ENCODE measurements at places on chromosomes 1 and 21. TPM values are rescaled to one million over a fixed set of nuclear protein-coding genes. Genes with fewer than 3 reads are reported as not detected.

- H3K36me3 ChIP-seq, result no peaks in the 10 kb centered on the region
- H3K27ac ChIP-seq, result no peak overlapping the region
- H3K27me3 ChIP-seq, result peaks cover 59% of the 10 kb centered on the region
- H3K4me3 ChIP-seq, result no peak overlapping the region
- DNase-seq, result no peak
Measured at GRCh38 chr1:234231061-234231892, 142.0 kb upstream of the COA6 start.

Gene C1orf226
- 4.3 TPM for total RNA-seq

DNA sequence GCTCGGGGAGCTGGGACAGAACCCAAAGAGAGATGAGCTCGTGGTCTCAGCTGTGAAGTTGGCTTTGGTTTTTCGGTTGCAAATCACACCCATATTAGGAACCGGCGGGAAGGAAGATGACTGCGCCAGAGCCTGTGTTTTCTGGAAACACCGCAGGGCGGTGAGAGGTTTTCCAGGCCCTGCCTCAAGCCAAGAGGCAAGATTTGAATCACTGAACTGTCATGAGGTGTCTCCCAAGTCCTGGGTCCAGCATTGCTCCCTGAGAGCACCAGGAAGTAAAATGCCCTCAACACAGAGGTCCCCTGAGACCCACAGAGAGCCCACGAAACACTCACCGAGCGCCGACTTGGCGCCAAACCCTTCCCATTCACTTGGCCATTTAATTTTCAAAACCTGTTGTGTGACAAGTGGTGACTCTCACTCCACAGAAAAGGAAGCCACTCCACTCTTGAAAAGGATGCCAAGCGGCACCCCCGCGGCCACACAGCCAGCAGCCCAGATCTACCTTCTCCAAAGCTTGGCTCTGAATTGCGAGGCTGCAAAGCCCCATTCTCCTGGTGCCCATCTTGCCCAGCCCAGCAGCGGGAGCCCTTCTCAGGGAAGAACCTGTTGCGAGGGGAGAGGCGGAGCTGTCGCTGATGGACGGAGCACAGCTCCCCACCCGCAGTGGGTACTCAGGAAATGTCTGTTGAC, 99.0 kb upstream of the RUNX3 start:
- no peaks in the 10 kb centered on the region for H3K4me1 ChIP-seq
- no peak for DNase-seq
- no peak overlapping the region for H3K4me3 ChIP-seq
- H3K27me3 ChIP-seq, result peaks cover 24% of the 10 kb centered on the region
- no peaks in the 10 kb centered on the region for H3K36me3 ChIP-seq
- H3K27ac ChIP-seq, result no peak overlapping the region

DNA sequence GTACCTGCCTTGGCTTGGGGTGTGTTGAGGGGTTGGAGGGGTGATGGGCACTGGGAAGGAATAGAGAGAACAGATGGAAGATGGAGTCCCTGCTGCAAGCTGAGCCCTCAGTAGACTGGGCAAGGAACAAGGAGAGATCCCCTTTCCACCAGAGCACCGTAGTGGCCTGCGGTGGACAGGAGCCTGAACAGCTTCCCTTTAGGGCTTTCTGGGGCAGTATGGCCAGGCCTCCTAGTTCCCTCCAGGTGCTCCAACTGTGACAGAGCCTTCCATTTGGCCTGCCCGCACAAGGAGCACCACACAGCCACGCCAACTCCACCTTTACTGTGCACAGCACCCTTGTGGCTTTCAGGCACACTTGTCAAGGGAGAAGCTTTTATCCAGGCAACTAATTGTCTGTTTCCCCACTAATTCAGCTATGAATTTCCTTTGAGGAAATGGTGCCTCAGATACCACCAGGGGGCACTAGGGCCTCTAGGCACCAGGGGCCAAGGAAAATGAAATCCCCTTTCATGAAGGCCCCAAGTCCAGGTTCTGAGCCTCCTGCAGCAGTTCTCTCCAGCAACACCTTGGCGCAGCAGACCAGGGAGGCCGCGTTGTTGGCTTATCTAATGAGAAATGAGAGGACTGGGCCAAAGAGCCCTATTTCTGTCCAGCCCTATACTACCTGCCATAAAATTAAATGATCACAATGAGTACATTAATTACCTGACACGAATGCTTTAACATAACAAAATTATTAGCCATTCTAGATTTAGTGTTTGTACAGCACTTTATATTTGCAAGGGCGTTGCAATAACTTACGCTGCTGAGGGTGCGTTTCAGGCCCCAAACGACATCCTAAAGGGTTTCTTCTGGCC, 23.1 kb upstream of the ERI3 start:
- H3K27ac ChIP-seq, result no peak overlapping the region
- H3K36me3 ChIP-seq, result no peaks in the 10 kb centered on the region
- H3K4me3 ChIP-seq, result no peak overlapping the region
- DNase-seq, result no peak

DNA sequence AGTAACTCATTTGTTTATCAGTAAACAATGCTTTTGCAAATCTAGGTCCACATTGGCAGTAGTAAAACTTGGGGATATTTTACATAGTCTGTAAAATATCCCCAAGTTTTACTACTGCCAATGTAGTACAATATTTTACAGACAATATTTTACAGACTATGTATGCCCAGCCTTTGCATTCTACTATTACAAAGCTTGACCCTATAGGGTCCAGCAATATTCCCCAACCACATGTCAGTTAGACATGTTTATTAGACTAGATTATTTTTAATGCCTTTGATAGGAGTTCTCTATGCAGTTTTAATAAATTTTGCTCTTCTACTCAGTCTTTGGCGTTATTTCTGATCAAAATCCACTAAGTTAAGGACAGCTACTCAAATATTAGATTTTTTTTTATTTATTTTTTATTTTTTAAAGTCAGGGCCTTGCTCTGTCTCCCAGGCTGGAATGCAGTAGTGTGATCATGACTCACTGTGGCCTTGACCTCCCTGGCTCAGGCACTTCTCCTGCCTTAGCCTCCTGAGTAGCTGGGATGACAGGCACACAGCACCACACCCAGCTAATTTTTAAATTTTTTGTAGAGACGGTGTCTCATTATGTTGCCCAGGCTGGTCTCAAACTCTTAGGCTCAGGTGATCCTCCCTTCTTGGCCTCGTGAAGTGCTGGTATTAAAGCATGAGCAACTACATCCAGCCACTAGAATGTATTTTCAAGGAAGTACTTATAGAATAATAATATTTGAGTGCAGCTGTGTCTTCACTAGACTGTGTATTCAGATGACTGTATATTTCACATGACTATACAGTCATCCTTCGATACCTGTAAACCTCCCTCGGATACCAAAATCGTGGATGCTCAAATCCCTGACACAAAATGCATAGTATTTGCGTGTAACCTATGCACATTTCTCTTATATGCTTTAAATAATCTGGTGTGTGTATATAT, 19.8 kb downstream of the MIER1 start:
- H3K36me3 ChIP-seq, result peaks cover 25% of the 10 kb centered on the region
- no peak overlapping the region for H3K4me3 ChIP-seq
- no peak overlapping the region for H3K27ac ChIP-seq
- no peaks in the 10 kb centered on the region for H3K4me1 ChIP-seq
- no peaks in the 10 kb centered on the region for H3K27me3 ChIP-seq

DNA sequence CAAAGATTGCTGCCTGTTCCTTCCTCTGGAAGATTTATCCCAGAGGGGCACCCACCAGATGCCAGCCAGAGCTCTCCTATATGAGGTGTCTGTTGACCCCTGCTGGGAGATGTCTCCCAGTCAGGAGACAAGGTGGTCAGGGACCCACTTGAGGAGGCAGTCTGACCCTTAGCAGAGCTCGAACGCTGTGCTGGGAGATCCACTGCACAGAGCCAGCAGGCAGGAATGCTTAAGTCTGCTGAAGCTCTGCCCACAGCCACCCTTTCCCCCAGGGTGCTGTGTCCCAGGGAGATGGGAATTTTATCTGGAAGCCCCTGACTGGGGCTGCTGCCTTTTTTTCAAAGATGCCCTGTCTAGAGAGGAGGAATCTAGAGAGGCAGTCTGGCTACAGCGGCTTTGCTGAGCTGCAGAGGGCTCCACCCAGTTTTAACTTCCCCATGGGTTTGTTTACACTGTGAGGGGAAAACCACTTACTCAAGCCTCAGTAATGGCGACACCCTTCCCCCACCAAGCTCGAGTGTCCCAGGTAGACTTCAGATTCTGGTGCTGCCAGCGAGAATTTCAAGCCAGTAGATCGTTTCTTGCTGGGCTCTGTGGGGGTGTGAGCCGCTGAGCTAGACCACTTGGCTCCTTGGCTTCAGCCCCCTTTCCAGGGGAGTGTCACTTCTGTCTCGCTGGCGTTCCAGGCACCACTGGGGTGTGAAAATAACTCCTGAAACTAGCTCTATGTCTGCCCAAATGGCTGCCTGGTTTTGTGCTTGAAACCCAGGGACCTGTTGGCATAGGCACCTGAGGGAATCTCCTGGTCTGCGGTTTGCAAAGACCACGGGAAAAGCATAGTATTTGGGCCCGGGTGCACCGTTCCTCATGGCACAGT, 51.1 kb upstream of the PDC start:
- H3K27ac ChIP-seq, result no peak overlapping the region
- peaks cover under 1% of the 10 kb centered on the region for H3K36me3 ChIP-seq
- no peaks in the 10 kb centered on the region for H3K4me1 ChIP-seq
- peaks cover 1% of the 10 kb centered on the region for H3K27me3 ChIP-seq
- H3K4me3 ChIP-seq, result no peak overlapping the region

DNA sequence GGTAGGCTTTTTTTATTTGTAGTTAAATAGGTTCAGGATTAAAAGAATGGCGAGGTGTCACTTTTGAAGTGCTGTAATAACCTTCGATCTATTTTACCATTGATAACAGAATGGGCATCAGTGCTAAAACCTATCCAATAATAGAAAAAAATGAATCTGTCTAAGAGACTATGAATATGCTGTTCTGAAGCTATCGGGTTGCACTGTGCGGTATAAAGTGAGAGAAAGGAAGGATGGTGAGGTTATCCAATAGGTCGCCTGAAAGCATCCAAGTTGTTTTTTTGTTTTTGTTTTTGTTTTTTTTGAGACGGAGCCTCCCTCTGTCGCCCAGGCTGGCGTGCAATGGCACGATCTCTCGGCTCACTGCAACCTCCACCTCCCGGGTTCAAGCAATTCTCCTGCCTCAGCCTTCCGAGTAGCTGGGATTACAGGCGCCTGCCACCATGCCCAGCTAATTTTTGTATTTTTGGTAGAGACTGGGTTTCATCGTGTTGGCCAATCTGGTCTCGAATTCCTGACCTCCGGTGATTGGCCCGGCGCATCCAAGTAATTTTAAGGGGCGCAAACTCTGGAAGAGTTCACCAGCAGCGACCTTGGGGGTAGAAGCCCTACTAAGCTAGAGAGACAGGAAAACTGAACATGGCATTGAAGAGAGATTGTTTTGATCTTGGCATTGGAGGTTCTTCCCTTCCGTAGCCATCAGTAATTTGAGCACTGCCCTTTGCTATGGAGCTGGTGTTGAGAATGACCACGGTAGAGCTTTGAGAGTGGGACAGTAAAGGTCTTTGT, 8.7 kb upstream of the MDM4 start:
- peak overlapping the region; percentile 97 for H3K27ac ChIP-seq
- peak overlapping the region; percentile 92 for H3K4me3 ChIP-seq
- H3K27me3 ChIP-seq, result peaks cover 2% of the 10 kb centered on the region

DNA sequence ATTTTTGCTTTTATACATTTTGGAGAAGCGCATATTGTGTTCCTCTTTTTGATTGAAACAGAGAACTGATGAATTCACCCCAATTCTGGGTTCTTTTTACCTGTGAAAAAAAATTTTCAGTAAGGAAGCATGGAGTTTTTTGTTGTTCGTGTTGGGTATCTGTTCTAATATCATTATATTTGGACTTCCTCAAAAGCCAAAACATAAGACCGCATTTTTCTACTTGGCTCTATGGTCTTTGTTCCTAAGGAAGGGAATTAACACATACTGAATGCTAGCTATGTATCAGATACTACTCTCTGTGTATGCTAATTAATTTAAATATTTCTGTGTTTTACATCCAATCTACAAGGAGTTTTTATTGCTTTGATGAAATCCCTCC, 12.9 kb downstream of the EPB41 start:
- H3K36me3 ChIP-seq, result peaks cover 2% of the 10 kb centered on the region
- DNase-seq, result no peak
